Esophagus muscularis mucosa (tissue), 4 donors: ENCODE measurements at places on chromosomes 11 and 22. TPM values are rescaled to one million over a fixed set of nuclear protein-coding genes. Genes with fewer than 3 reads are reported as not detected.

- DNase-seq, result no peak
- no peaks in the 10 kb centered on the region for H3K27me3 ChIP-seq
- no peaks in the 10 kb centered on the region for H3K36me3 ChIP-seq
- no peak overlapping the region for H3K27ac ChIP-seq
Measured at GRCh38 chr11:99268886-99269285, 248.1 kb downstream of the CNTN5 start.

The CSTF3 gene
- total RNA-seq, result 9.5 TPM

DNA sequence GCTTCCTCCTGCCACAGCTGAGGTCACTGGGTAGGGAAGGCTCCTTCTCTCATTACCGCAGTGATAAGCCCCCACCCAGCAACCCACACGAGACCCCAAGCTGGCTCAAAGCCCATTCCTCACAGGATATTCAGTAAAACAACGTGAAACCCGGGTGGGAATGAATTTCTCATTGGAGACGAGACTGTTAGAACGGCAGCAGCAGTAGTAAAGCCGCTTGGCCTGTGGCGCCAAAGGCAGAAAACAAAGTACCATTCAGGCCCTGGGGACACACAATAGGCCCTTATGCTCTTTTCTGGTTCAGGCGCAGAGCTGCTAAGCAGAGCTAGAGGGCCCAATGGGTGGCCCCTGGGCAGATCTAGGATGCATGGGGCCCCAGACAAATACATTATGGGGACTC is 45.3 kb downstream of the PC start:
- DNase-seq, result no peak
- peak overlapping the region; percentile 8 for H3K27ac ChIP-seq
- no peak overlapping the region for H3K4me3 ChIP-seq
- no peaks in the 10 kb centered on the region for H3K4me1 ChIP-seq
- no peaks in the 10 kb centered on the region for H3K36me3 ChIP-seq

DNA sequence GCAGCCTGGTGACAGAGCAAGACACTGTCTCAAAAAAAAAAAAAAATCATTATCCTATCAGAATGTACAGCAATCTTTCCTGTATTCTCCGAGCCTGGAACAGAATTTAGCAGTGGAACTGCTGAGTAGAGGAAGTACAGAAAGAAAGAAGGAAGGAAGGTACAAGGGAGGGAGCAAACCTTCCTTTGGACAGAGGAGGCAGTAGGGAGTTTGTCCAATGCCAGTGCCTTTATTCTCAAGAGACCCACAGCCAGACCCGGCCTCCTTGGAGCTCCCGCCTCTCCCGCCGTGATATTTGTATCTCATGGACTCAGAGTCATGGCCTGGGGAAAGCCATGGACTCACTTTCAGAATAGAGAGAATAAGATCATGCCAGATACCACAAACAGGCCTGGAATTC is 37.7 kb upstream of the LRRC55 start:
- no peak overlapping the region for H3K4me3 ChIP-seq
- no peak overlapping the region for H3K27ac ChIP-seq
- no peak for DNase-seq
- no peaks in the 10 kb centered on the region for H3K36me3 ChIP-seq
- H3K27me3 ChIP-seq, result no peaks in the 10 kb centered on the region

DNA sequence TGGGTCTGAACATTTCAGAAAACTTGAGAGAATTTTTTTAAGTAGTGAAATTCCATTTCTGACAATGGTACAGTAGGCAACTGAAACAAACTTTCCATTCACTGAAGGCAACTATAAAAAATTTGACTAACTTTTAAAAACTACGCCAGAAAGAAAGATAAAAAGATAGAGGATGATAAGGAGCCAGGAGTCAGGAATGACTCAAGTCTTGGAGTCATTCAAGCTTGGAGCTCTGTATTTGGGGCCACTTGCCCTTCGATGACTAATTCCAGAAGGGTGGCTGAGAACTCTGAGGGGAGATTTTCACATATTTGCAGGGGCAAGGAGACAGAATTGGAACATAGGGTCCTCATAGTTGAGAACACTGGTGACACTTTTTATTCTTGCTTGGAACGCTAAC is 1083.2 kb upstream of the CNTN5 start:
- no peak overlapping the region for H3K4me3 ChIP-seq
- DNase-seq, result no peak
- no peaks in the 10 kb centered on the region for H3K36me3 ChIP-seq
- no peaks in the 10 kb centered on the region for H3K4me1 ChIP-seq
- H3K27ac ChIP-seq, result no peak overlapping the region

The SDF2L1 gene
- 22.4 TPM for total RNA-seq

The SMIM35 gene
- not detected for total RNA-seq

GRCh38 chr22:50684501-50684900 is 11.9 kb downstream of the SHANK3 start:
- no peak overlapping the region for H3K27ac ChIP-seq
- H3K27me3 ChIP-seq, result no peaks in the 10 kb centered on the region
- peaks cover 5% of the 10 kb centered on the region for H3K4me1 ChIP-seq
- H3K4me3 ChIP-seq, result no peak overlapping the region
- DNase-seq, result no peak

The OR52A5 gene
- total RNA-seq, result not detected

DNA sequence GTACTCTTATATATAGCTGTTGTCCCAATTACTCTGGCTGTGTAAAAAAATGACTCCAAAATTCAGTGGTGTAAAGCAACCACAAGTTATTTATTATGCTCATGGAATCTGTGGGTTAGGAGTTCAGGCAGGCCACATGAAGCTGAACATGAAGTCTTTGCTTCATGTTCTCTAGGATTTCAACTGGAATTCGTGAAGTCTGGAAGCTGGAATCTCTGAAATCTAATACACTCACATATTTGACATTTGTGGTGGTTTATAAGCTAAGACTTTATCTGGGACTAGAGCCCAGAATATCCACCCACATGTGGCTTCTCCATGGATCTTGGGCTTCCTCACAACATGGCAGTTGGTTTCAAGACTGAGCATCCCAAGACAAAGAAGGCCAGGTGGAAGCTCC is 430.6 kb downstream of the MIAT start:
- H3K36me3 ChIP-seq, result no peaks in the 10 kb centered on the region
- H3K4me1 ChIP-seq, result no peaks in the 10 kb centered on the region
- no peak for DNase-seq
- no peak overlapping the region for H3K27ac ChIP-seq
- no peak overlapping the region for H3K4me3 ChIP-seq

DNA sequence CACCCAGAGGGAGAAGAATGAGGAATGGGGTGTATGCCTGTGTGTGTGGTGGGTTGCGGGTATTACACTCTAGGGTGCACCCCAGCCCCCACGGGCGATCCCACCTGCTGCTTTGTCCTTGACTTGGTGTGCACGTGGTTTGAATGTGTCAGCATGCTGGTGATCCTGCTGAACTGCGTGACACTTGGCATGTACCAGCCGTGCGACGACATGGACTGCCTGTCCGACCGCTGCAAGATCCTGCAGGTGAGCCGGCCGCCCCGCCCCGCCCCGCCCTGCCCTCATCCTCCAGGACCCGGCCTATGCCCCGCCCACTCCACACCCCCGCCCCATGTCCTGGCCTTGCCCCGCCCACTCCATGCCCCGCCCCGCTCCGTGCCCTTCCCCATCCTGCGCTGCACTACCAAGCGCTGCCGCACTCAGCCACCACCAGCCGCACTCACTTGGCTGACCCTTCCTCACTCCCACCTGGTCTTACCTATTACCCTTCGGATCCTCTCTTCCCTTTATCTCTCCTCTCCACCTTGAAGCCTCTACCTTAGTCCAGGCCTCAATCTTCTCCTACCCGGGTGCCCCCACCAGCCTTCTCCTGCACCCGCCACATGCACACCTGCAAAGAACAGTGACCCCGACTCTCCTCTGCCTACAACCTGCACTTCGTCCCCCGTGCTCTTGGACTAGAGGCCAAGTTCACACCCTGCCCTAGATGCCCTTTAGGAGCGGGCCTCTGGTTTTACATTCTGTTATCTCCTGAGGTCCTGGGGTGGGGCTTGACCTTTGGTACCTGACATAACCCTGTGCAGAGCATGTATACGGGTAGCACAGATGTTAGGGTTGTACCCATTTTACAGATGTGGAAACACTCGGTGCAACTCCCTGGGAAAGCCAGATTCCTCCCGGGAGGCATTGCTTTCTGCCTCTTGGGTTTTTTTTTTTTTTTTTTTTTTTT is 27.7 kb downstream of the CACNA1I start:
- no peaks in the 10 kb centered on the region for H3K36me3 ChIP-seq
- no peaks in the 10 kb centered on the region for H3K4me1 ChIP-seq
- no peak overlapping the region for H3K4me3 ChIP-seq
- peaks cover 81% of the 10 kb centered on the region for H3K27me3 ChIP-seq
- no peak for DNase-seq

The SVIP gene
- total RNA-seq, result 13.1 TPM

DNA sequence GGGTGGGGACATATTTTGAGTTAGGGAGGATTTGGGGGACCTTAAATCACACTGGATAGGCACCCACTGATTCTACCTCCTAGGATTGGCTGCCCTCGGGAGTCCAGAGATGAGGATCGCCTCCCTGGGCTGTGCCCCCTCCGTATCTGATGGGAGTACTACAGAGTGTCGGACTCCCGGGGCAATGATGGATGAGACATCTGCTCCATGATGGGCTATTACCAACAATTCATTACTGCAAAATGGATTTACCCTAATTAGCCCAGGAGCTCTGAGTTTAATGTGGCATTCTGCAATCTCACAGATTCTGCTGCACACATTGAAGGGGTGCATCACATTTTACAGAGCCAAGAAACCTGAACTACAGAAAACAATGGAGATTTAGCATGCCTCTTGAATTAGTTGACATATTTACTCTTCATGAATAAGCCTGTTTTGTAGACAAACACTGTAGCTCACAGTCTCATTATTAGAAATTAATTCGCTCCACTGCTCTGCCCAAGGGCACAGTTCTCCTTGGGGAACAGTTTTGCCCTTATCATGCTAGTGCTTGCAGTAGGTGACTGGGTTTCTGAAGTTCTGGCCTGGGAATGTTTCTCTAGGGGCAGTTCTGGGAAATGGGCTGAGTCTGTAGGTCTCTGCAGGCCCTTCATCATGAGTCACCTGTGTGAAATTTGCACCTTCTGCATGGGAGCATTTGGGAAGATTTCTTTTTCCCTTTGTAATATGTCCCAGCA is 217.1 kb upstream of the PLET1 start:
- H3K36me3 ChIP-seq, result no peaks in the 10 kb centered on the region
- peaks cover 10% of the 10 kb centered on the region for H3K4me1 ChIP-seq

The TEX54 gene
- not detected for total RNA-seq

GRCh38 chr11:125494031-125494360 is 2.1 kb downstream of the FEZ1 start:
- DNase-seq, result peak; percentile 34
- no peak overlapping the region for H3K27ac ChIP-seq
- no peaks in the 10 kb centered on the region for H3K27me3 ChIP-seq
- H3K36me3 ChIP-seq, result peaks cover 4% of the 10 kb centered on the region
- H3K4me3 ChIP-seq, result no peak overlapping the region

GRCh38 chr22:22195265-22196017 is 49.1 kb upstream of the VPREB1 start:
- H3K36me3 ChIP-seq, result no peaks in the 10 kb centered on the region
- H3K27me3 ChIP-seq, result peaks cover 38% of the 10 kb centered on the region
- peak; percentile 91 for DNase-seq
- no peaks in the 10 kb centered on the region for H3K4me1 ChIP-seq
- H3K27ac ChIP-seq, result no peak overlapping the region

DNA sequence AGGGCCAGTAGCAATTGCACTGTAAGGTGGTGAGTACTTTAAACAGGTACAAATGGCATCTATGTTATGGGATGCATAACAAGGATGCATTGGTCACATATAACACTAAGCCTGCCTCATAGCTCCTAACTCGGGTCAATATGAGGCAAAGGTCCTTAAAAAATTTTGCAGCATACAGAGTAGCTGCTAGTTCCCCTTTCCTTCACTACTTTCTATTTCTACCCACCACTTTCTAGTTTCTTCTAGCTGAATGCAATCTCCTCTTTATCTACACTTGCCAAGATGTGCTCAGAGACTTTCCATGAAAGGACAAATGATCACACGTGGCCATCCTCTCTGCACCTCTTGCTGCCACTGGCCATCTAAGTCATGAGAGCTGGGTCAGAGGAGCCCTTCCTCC is 9.8 kb downstream of the OR51F2 start:
- H3K36me3 ChIP-seq, result no peaks in the 10 kb centered on the region
- H3K27me3 ChIP-seq, result no peaks in the 10 kb centered on the region
- DNase-seq, result no peak
- no peaks in the 10 kb centered on the region for H3K4me1 ChIP-seq

DNA sequence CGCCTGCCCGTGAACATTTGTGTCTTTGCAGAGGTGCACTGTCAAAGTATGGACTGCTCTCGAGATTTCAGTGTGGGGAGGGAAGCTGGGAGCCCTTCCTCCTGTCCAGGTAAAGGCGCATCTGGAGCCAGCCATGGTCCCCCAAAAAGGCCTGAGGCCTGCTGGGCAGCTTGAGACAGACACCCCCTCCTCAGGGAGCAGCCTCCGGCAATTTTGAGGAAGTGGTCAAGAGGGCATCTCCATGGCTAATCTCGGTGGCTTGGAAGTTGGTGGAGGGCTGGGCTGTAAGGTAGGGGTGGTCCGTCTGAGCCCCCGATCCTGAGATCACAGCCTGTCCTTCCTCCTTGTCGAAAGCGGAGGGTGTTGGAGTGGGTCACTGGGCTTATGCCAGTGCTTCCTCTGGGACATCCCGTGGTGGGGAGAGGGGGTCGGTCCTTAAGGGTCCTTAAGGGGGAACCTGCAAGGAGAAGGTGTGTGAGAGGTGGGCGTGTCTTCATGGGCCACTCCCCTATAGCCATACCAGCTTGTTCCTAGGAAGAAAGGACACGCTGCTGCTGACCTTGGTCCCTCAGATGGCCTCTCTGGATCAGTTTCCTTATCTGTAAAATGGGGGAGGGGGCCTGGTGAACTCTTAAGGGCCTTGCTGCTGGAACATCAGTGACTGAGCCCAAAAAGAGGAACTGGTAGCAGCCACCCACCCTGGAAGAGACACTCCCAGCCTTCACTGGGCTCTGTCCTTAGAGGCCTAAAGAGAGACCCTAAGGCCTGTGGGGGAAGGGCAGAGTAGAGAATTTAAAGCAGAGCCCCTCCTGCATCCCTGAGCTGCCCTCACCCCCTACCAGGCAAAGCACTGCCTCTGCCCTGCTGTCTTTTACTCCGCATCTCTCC is 2.6 kb downstream of the KCNC1 start:
- H3K27me3 ChIP-seq, result peaks cover 34% of the 10 kb centered on the region
- no peak overlapping the region for H3K27ac ChIP-seq
- H3K36me3 ChIP-seq, result no peaks in the 10 kb centered on the region
- H3K4me3 ChIP-seq, result no peak overlapping the region
- H3K4me1 ChIP-seq, result peaks cover 29% of the 10 kb centered on the region

The ACCS gene
- total RNA-seq, result 8.0 TPM

The POU2AF1 gene
- total RNA-seq, result 0.17 TPM

The NLRP6 gene
- total RNA-seq, result 2.2 TPM

The CSF2RB gene
- total RNA-seq, result 7.5 TPM

DNA sequence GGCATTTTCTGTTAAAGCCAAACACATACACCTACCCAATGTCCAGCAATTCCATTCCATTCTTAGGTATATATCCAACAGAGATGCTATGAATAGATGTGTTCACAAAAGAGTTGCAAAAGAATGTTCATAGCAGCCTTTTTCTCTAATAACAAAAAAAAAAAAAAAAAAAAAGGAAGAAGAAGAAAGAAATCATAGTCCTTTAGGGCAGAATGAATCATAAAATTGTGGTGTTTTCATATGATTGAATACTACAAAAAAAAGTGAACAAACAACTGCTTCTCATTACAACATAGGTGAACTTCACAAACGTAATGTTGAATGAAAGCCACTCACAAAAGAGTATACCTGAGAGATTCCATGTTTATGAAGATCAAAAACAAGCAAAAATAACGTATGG is 66.8 kb upstream of the GRK3 start:
- no peak overlapping the region for H3K4me3 ChIP-seq
- no peaks in the 10 kb centered on the region for H3K36me3 ChIP-seq
- H3K4me1 ChIP-seq, result peaks cover 7% of the 10 kb centered on the region
- DNase-seq, result no peak
